ENCODE measurements at places on chromosomes 1 and 21. TPM values are rescaled to one million over a fixed set of nuclear protein-coding genes. Genes with fewer than 3 reads are reported as not detected.

GRCh38 chr1:33335020-33335419, 14.1 kb upstream of the A3GALT2 start:
- H3K4me3 ChIP-seq, result no peak overlapping the region
- H3K4me1 ChIP-seq, result peaks cover 32% of the 10 kb centered on the region
- peaks cover 36% of the 10 kb centered on the region for H3K27me3 ChIP-seq
- no peak overlapping the region for H3K27ac ChIP-seq

DNA sequence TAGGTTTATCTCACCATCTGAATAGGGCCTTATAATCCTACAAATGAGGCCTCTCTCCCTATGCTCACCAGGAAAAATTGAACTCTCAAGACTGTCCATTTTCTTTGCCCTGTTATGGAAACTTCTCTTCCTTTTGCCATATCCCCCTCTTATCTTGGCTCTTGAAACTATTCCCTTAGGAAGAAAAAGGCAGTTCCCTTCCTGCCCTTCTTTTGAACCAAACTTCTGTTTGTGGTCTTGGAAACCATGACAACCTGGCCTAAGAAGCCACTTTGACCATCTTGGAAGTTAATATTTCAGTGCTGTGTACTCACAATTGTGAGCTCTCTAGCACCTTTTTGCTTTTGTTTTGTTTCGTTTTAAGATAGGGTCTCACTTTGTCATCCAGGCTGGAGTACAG, 40.0 kb downstream of the ATP2B4 start:
- peaks cover 5% of the 10 kb centered on the region for H3K4me1 ChIP-seq
- H3K4me3 ChIP-seq, result no peak overlapping the region
- no peak overlapping the region for H3K27ac ChIP-seq
- DNase-seq, result no peak
- no peaks in the 10 kb centered on the region for H3K36me3 ChIP-seq
- H3K27me3 ChIP-seq, result no peaks in the 10 kb centered on the region

DNA sequence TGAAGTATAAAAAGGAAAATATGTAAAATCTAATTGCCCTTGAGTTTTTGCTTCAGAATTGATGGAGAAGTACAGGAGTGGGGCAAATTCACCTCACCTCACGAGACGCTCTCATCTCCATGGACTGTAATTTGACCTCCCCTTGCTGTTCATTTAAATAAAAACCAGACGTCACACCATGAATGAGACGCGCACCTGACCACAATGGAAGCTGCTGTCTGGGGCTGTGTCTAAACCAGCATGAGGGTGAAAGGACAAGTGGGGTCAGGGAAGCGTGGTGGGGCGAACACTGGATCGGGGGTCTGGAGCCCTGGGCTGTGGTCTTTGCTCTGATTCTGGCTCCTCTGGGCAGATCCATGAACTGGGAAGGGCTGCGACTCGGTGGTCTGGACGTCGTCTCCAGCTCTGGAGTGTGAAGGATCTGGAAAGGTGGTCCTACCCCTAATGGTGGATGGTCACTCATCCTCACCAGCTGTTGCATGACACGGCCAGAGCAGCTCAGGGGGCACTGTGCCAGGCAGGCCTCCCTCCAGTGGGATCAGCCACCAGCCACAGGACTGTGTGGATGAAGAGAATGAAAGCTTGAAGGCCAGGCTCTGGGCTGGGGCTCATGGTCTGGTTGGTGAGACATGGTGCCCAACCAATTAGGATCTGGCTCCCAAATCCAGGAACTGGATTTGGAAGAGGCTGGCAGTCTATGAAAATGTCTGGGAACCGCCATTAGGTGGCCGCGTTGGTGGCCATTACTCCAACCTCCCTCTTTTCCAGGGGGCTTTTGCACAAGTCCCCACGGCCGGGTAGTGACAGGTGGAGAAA, 728.6 kb downstream of the PTPRU start:
- no peak for DNase-seq
- no peak overlapping the region for H3K4me3 ChIP-seq
- no peaks in the 10 kb centered on the region for H3K27me3 ChIP-seq
- H3K36me3 ChIP-seq, result no peaks in the 10 kb centered on the region
- H3K4me1 ChIP-seq, result no peaks in the 10 kb centered on the region
- H3K27ac ChIP-seq, result no peak overlapping the region

DNA sequence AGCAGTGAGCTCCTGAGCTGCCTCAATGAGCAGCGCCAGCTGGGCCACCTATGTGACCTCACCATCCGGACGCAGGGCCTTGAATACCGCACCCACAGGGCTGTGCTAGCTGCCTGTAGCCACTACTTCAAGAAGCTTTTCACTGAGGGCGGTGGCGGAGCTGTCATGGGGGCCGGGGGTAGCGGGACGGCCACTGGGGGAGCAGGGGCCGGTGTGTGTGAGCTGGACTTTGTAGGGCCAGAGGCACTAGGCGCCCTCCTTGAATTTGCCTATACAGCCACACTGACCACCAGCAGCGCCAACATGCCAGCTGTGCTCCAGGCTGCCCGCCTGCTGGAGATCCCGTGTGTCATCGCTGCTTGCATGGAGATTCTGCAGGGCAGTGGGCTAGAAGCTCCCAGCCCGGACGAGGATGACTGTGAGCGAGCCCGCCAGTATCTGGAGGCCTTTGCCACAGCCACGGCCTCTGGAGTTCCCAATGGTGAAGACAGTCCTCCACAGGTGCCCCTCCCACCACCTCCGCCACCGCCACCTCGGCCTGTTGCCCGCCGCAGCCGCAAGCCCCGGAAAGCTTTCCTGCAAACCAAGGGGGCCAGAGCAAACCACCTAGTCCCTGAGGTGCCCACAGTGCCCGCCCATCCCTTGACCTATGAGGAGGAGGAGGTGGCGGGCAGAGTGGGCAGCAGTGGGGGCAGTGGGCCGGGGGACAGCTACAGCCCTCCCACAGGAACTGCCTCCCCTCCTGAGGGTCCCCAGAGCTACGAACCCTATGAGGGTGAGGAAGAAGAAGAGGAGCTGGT, 12.3 kb downstream of the ZBTB7B start:
- no peaks in the 10 kb centered on the region for H3K36me3 ChIP-seq
- no peak for DNase-seq
- no peak overlapping the region for H3K27ac ChIP-seq
- H3K4me3 ChIP-seq, result no peak overlapping the region
- H3K27me3 ChIP-seq, result no peaks in the 10 kb centered on the region

Gene ST6GALNAC5
- total RNA-seq, result 12.7 TPM

All from GM23338 (cell line).